ENCODE measurements at places on chromosomes 6 and 20.
A peak's percentile ranks its signal among the peaks of the same experiment; 100 is the strongest.

GRCh38 chr20:38412877-38413577, 22.1 kb downstream of the SNHG17 start:
- DNase-seq: no peak

DNA sequence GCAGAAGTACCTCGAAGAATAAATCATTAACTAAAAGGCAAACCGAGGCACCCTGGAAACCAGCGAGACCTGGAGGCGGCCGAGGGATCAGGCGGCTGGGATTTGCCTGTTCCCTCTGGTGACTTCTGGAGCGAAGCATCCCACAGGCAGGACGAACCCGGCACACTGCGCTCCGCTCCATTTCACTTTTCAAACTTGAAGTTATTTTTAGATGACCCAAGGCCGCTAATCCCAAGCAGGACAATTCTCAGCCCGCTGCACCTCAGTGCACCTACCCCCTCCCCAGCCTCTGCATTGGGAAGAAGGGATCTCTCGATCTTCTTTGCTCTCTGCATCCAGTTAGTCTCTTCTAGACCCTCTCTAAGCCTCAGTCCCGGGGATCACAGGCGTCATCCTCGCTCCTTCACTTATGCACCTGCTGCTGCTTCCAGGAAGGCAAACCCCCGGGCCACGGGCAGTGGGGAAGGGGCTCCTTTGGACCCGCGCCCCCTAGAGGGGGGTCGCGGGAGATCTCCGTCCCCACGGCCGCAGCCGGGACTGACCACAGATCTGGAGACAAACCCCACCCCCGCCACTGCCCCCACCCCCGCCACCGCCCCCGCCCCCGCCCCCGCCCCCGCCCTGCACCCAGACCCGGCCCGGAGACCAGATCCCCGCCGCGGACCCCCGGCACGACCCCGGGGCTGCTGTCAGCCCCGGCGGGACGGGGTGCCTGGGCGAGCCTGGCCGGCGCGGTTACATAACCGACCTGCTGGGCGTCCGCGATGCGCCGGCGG, 636 bp downstream of the RCAN2 start:
- no peak for DNase-seq

- DNase-seq: no peak
Measured at GRCh38 chr6:93282521-93283031, 136.8 kb downstream of the EPHA7 start.

DNA sequence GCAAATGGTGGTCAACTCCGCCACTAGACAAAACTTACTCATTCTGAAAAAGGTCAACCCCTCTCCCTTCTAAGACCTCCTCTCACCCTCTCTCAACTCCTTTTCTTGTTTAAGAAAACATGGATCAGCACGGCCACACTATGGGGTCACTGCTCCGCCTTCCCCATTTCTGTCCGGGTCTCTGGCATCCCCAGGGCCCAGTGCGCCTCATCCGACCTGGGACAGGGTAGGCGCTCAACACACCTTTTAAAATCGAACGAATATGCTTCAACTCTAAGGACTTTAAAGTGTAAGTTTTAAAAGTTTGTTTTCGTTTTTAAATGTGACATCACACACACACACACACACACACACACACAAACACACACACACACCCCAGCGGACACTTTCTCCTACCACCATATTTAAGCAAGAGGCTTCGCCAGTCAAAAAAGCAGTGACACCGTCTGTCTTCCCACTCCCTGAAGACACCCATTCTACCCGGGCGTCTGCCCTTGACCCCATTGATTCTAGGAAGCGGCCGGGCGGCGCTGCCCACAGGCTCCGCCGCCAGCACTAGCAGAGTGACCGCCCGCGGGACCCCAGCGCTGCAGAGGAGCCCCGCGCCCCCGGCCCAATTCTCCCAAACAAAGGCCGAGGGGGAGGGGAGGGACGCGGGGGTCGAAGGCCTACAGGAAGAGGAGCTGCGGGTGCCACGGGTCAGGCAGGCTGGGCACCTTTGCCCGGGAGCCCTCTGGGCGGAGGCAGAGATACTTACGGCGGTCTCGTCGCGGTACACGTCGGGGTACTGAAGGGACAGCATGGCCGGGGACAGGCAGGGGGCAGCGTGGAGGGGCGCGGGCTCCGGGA, 568 bp downstream of the PREP start:
- peak; percentile 11 for DNase-seq

GRCh38 chr6:151690768-151691562, 116.5 kb upstream of the ESR1 start:
- no peak for DNase-seq
